ENCODE measurements at places on chromosomes 5 and 9.

- DNase-seq = no peak
Measured at GRCh38 chr5:179275941-179276837, 69.1 kb downstream of the ADAMTS2 start.

DNA sequence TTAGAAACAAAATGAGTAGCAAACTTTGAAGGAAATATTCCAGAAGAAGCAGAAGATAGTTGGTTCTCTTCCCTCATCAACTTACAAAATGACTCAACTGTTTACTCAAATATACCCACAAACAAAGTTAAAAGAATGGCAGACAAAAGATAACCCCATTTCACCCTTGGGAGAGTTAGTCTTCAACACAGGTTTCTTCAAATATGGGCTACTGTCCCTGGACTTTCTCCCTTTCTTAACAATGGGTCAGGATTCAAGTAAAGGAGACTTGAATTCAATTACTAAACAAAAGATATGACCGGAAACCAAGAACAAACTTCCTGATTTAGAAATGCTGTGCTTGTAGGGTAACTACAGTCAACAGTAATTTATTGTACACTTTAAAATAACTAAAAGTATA is 14.2 kb downstream of the RFX3 start:
- DNase-seq = no peak

GRCh38 chr9:136644343-136644592 is 18.4 kb upstream of the EGFL7 start:
- no peak for DNase-seq

DNA sequence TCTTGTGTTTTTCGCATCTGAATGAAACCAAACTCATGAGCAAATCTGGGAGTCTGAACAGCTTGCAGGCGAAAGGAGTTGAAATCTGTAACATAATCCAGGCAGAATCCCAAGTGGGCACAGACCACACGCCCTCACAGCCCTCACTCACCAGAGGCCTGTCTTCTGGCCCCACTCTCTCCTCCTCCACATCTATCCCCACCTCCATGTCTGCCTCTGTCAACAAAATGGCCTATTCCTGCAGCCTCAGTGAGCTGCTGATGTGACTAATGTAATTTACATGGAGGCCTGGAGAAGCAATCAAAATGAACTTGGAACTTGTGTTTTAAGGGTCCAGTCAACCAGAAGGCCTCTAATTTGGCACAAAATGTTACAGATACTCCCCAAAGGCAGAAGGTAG is 136.6 kb downstream of the GNA14 start:
- DNase-seq = no peak

DNA sequence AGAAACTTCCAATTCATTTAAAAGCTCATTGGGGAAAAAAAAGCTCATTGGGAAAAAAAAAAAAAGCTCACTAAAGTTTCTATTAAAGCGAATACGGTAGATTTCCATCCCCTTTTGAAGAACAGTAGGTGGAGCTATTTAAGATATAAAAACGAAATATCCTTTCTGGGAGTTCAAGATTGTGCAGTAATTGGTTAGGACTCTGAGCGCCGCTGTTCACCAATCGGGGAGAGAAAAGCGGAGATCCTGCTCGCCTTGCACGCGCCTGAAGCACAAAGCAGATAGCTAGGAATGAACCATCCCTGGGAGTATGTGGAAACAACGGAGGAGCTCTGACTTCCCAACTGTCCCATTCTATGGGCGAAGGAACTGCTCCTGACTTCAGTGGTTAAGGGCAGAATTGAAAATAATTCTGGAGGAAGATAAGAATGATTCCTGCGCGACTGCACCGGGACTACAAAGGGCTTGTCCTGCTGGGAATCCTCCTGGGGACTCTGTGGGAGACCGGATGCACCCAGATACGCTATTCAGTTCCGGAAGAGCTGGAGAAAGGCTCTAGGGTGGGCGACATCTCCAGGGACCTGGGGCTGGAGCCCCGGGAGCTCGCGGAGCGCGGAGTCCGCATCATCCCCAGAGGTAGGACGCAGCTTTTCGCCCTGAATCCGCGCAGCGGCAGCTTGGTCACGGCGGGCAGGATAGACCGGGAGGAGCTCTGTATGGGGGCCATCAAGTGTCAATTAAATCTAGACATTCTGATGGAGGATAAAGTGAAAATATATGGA is at the start of gene PCDHGA12:
Gene PCDHGA12, plus strand, starts transcription at position 176 of the 782 bp plus-strand sequence. Its CDS starts 253 bp downstream, at position 429.
- DNase-seq = no peak

- no peak for DNase-seq
Measured at GRCh38 chr5:9408964-9409363, 136.9 kb downstream of the SEMA5A start.

DNA sequence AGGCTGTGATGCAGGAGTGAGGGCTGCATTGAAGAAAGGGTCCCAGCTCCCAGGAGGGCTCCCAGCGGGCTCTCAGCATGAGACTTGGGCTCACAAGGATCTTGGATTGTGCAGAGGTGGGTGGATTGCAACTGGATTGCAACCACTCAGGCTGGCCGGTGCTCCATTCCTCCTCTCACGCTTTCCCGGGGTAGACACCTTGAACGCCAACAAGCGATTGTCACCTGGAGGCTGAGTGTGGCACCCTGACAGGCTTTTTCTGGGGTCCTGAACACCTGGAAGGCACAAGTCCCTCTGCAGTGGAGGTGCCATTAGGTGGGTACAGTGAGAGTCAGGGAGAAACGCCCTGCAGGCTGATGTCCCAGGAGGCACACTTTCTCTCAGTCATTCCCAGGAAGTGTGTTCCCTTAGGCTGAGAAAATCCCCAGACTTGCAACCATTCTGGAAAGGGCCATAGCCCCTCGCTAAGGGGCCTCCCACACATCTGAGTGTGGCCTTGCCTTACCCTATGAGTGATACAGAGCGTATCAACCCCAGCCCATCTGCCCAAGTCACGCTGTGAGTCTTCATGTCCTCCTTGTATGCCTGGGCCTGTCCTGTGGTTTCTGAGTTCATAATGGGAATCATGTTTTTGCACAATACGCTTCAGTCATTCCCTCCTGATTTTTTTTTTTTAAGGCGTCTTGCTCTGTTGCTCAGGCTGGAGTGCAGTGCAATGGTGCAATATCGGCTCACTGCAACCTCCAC is 488.1 kb downstream of the IRX1 start:
- no peak for DNase-seq

DNA sequence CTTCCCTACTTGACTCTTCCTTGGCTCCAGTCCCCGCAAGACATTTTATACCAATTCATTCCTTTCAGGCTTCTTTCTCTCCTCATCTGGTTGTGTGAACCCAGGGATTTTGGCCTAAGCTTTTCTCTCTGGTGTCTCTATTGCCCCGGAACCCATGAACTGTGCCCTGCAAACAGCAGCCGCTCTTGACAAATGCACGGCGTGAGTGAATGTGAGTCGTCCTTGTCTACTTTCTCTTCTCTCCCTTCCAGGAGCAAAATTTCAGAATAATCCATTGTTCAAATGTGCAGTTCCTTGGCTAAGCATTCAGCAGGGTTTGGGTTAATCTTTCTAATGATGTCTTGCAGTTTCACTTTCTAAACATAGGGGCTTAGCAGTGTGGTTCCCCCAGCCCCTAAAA is 250.4 kb upstream of the IRX4 start:
- no peak for DNase-seq

GRCh38 chr5:127311349-127311748 is 20.8 kb downstream of the MEGF10 start:
- no peak for DNase-seq

DNA sequence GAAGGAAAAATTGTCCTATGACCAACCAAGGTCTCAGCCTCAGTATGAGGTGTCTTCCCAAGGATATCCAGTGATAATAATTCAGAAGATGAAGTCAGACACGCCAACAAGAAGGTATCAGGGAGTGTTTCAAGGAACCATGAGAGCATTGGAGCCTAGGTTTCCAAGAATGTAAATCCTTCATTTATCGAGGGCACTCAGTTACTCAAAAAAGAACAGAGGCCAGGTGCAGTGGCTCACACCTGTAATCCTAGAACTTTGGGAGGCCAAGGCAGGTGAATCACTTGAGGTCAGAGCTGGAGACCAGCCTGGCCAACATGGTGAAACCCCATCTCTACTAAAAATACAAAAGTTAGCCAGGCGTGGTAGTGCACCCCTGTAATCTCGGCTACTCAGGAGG is 70.8 kb downstream of the PLAC8L1 start:
- no peak for DNase-seq

DNA sequence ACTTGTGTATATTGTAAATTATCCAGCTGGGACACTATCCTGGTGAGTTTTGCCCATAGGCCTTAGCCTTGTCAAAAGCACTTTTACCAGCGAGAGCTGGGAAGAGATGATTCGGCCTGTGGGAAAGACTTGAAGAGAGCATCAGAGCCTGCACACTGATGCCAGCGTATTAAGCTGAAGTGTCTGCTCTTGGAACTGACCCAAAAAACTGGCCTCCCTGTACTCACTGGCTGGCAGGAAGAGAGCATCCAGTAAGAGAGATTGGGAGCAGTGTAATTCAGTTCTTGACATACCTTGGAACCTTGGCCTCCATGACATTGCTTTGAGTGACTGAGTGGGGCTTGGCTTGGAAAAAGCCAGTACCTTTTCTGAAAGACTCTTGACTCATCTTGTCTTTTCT is 73.7 kb downstream of the ZNF462 start:
- no peak for DNase-seq

GRCh38 chr9:69344459-69344858 is 19.4 kb downstream of the ENTREP1 start:
- DNase-seq = no peak

- DNase-seq = peak; percentile 94
Measured at GRCh38 chr5:140114341-140115185, 654 bp downstream of the PURA start.

GRCh38 chr5:20476016-20476415 is 488.0 kb upstream of the CDH18 start:
- DNase-seq = no peak

DNA sequence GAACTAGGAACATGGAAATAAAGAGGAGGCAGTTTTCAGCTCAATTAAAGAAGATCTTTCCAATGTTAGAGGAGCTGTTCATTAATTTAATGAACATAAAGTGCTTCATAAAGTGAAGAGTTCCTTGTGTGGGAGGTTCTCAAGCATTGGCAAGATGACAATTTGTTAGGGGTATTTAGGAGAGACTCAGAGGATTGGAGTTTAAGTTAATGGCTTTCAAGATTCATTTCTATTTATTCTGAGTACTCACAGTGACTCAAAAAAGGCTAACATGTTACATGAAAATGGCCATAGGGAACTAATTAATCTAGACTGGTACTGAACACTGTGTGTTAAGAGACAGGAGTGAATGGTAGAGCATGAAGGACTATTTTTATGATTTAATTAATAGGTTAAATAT is 55.4 kb upstream of the CDH12 start:
- no peak for DNase-seq

DNA sequence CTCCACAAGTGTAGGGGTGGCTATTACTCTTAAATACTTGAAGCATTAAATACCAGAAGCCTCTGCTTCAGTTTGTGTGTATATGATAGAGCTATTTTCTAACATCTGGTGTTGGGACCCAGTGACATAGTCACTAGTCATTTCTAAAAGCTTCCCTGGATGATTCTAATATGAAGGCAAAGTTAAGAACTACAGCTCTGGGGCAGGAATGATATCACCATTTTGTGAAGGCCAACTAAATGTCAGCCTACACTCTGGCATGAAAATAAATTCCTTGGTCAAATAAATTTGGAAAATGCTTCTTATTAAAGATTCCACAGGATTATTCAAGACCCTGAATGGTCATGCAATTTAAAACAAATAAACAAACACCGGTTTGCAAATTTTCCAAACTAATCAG is 197.7 kb downstream of the PLK2 start:
- no peak for DNase-seq

DNA sequence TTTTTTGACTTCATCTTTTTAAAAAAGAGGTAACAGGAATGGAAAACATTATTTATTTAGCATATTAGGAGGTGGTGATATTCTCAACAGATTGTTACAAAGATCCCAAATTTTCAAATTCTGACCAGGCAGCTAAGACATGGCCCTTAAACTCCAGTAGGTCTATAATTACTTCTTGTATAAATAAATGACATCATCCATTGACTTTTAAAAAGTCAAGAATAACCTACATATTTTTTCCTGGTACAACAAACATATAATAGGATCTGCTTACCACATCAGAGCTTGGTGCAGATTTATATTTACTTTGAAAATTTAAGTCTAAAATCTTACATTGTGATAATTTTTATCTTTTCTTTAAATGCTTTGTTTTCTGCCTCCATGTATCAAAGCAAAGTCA is 92.2 kb upstream of the TRPM3 start:
- DNase-seq = no peak

- DNase-seq = no peak
Measured at GRCh38 chr9:96493757-96494156, 43.8 kb downstream of the HABP4 start.

- no peak for DNase-seq
Measured at GRCh38 chr5:100841358-100842076, 61.6 kb downstream of the ST8SIA4 start.

- no peak for DNase-seq
Measured at GRCh38 chr9:83992407-83992806, 11.8 kb downstream of the RMI1 start.

DNA sequence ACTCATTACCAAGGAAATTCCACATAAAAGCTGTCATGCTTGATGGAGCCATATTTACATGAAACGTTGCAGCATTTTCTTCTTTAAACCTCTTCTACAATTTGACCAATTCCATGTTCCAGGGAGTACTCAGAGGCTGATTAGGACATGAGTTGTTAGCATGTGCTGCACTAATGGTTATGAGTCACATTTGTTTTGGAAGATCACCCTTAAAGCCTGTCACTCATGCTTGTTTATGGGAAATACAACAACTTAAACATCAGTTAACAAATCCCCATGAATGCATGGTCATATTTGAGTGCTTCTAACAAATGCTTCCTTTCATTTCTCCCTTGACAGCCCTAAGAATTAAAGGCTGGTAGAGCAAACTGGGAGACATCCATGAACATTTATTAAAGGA is 156.1 kb downstream of the GHR start:
- DNase-seq = no peak

GRCh38 chr9:19232823-19233194 is 2.3 kb downstream of the DENND4C start:
- DNase-seq = no peak

GRCh38 chr5:151132963-151133362 is 24.6 kb downstream of the ANXA6 start:
- no peak for DNase-seq

GRCh38 chr9:89038382-89039103 is 47.3 kb downstream of the S1PR3 start:
- DNase-seq = no peak

- no peak for DNase-seq
Measured at GRCh38 chr5:96332535-96333366, 100.3 kb downstream of the PCSK1 start.

- no peak for DNase-seq
Measured at GRCh38 chr5:177458912-177459350, 12.3 kb downstream of the PRR7 start.

DNA sequence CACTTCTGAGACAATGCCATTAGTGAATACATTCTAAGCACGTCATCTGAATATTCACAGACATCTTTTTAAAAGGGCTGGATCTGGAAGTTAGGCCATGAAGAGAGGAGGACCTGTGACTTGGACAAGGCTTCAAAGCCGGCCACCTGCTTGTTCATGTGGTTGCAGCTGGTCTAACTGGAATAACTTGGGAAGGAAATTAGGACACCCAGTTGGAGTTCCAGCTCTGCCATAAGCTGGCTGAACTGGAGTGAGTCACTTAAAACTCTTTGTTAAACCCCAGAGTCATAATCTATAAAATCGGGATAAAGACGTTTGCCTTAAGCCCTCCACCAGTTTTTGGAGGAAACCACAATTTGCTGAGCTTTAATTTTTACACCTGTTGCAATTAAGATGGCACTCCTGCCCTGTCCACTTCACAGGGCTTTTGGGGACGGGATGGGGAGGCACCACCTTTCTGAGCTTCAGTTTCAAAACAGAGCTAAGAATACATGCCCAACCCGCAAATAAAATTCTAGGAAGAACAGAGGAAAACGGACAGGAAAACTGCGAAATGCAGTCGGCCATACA is 536 bp upstream of the STX17 start:
- no peak for DNase-seq
